ENCODE measurements at places on chromosomes 1 and 21.

GRCh38 chr1:76668046-76668445 is 199.2 kb upstream of the ST6GALNAC5 start:
- DNase-seq = no peak

DNA sequence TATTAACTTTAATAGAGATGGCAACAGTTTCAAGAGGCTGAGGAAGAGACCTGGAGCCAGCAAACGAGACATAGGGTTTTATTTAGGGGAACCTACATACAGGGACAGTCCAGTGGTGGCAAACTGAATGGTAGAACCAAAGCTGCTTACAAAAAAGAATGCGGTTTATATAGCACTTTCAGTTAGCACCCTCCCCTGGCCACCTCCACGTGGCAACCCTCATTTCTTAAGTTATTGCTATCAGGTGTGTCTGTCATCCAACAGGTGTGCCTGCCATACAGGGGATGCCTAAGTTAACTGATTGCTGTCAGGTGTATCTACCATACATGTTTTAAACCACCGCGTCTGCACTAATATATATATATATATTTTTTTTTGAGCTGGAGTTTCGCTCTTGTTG is 129.2 kb upstream of the DUSP10 start:
- DNase-seq = no peak

DNA sequence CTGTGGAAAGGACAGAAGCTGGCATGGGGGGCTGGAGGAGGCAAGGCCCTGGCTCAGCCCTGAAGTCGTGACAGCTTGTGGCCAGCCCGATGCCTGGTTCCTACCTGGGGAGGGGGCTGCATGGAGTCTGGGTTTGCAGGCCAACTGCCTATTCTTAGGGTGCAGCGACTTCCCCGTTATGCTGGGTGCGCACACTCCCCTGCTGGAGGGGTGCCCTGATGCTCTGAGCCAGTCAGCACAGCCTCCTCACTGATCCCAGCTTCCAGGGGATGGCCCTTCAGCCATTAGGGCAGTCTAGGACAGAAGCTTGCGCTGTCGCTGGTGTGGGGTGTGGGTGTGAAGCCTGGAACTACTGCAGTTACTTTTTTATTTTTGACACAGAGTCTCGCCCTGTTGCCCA is 30.0 kb upstream of the SLC19A1 start:
- no peak for DNase-seq

GRCh38 chr1:46903481-46903880 is 37.8 kb downstream of the CYP4A11 start:
- no peak for DNase-seq

GRCh38 chr1:219566951-219567947 is 45.7 kb downstream of the ZC3H11B start:
- DNase-seq = no peak

DNA sequence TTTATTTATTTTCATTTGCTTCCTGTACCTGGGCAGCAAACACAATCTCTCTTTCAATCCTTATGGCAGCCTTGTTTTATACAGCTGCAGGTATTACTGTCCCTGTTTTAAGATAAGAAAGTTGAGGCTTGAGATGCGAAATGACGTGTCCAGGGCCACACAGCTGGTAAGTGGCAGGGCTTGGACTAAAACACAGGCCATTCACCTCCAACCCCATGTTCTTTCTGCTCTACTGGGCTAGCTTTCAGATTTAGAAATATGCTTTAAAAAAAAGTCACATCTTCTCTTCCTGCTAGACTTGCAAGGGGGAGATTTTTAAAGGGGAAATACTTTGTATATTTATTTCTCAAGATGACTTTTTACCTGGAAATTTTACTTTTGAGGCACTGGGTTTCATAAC is 62.8 kb downstream of the CNST start:
- no peak for DNase-seq

GRCh38 chr1:67759692-67760029 is 73.6 kb downstream of the GNG12 start:
- no peak for DNase-seq

- no peak for DNase-seq
Observed at GRCh38 chr21:37294679-37295078, 27.5 kb upstream of the VPS26C start.

GRCh38 chr1:88877911-88878310 is 13.5 kb downstream of the GTF2B start:
- no peak for DNase-seq

GRCh38 chr1:29055160-29055559 is 68.5 kb downstream of the TMEM200B start:
- DNase-seq = no peak

DNA sequence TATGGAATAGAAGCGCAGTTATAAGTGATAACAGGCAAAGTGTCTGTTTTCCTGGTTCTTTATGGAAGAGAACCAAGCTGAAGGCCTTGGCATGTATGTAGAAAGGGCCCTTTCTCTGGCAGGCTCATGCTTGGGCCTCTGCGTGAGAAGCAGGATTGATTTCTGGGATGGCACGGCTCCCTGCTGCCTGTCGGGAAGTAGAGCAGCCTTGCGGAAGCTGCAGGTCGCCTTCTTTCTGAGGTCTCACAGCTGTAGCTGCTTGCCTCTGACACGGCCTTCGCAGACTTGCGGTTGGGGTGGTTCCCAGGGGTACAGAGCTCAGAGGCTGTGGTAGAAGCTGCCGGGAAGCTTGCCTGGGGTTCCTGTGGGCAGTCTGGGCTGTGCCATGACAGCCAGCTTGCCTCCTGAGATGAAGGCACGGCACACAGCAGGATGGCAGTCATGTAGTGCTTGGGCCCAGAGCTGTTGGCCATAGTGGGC is 39.4 kb downstream of the TRAPPC10 start:
- DNase-seq = no peak

DNA sequence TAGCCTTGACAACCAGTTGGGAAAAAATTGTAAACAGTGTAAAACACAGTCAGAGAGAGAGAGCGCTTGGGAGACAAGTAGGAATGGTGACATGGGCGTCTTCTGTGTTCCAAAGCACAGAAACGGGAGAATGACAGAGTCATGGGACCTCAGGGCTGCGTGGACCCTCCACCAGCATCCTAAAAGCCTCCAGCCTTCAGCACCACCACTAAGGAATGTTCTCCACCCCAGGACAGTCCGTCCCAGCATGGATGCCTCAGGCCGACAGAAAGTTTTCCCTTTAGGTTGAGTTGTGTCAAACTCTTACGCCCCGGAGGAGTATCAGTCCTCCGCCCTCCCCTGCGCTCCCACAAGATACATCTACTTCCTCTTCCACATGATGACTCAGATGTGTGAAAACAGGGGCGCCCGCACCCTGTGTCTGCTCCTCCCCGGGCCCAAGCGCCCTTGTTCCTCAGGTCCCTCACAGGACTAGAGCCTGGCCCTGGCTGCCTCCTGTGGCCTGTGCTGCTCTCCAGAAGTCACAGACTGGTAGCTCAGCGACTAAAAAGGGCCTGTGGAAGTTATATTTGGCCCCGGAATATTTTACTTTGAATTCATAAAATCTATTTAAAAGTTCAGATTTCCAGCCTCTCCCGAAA is 63.9 kb upstream of the EFHD2 start:
- peak; percentile 32 for DNase-seq

- DNase-seq = peak; percentile 36
Observed at GRCh38 chr21:44297525-44298290, 2.1 kb upstream of the PFKL start.

DNA sequence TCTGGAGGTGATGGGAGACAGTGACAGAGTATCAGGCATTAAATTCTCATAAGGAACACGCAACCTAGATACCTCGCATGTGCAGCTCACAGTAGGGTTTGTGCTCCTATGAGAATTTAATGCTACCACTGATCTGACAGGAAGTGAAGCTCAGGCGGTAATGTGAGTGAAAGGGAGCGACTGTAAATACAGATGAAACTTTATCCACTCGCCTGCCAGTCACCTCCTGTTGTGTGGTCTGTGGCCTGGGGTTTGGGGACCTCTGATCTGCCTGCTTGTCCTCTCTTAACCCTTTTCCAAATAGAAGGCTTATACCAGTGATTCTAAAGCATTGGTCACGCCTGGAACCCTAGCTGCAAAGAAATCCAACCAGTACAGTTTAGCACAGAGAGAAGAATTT is 15.3 kb downstream of the GABPA start:
- DNase-seq = no peak

- no peak for DNase-seq
Observed at GRCh38 chr1:40983286-40983685, 3.8 kb downstream of the CTPS1 start.

DNA sequence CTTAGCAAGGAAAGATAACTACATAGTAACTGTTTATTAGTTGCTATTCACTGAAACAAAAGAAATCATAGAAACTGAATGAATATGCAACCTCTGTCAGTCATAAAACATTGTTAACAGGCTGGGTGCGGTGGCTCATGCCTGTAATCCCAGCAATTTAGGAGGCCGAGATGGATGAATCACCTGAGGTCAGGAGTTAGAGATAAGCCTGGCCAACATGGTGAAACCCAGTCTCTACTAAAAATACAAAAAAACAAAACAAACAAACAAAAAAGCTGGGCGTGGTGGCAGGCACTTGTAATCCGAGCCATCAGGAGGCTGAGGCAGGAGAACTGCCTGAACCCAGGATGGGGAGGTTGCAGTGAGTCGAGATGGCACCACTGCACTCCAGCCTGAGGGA is 44.1 kb downstream of the CRB1 start:
- DNase-seq = no peak

DNA sequence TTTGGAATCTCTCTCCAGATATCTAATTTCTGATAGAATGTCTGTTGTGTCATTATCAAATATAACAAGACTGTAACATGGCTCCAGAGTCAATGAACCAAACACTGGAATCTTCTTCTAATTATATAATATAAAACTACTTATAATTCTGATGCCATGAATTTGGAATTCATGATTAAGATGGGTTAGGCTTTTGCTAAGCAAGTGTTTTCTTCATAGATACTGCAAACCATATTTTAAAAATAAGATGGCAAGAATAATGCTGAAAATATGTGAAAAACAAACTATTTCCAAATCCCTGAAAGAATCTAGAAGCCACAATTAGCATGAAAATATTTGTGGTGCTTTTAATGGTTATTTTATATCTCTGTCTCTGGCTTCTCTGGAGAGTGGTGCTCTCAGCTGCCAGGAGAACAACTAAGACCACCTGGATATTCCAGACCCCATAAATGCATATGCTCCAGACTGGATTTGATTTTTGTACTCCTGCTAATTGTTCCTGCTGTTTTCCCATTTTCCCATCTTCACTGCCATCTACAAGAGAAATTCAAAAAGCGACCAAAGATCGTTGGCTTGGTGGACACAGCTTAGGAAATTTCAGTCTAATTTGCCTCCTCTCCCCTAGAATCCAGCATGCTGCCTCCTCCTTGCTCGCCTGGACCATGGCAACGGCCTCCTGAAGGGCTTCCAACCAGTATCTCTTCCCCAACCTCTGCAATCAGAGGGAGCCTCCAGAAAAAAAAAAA is 418.9 kb downstream of the SETD4 start:
- DNase-seq = no peak

DNA sequence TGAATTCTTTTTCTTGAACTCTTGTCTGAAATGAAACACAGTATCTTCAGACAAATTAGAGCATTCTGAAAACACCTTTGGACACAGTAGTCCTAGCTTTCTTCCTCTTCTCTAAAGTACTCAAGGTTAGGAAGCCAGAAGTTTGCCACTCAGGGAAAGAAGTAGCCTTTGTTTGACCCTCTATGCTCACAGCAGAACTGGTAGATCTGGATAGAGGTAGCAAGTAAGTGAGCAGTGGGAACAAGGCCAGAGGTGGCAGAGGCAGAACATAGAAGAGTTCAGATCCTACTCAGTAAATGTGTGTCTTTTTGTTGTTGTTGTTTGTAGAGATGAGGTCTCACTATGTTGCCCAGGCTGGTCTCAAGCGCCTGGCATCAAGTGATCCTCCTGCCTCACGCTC is 7.4 kb upstream of the PIGR start:
- no peak for DNase-seq

DNA sequence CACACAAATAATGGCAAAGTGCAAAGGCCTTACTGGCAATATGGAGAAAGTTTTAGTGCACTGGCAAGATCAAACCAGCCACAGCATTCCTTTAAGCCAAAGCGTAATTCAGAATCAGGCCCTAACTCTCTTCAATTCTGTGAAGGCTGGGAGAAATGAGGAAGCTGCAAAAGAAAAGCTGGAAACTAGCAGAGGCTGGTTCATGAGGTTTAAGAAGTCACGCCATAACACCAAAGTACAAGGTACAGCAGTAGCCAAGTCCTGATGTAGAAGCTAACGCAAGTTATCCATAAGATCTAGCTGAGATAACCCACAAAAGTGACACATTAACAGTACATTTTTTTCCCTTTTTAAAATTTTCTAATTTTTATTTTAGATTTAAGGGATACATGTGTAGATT is 57.1 kb downstream of the SLC27A3 start:
- DNase-seq = no peak

DNA sequence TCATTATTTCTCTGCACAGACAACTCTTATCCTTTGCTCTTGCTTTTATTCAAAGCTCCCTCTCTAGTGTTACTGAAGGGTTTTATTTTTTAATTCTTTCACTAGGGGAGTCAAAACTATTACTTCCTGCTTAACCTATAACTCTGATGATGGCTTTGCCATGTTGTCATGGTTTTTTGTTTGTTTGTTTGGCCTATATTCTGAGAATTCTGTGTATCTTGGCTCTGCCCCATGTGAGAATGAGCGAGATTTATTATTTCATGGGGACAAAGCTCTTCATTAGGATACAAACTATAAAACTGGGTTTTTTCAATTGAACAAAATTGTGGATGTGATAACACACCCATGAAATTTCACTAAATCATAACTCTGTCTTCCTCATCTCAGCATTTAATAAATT is 190.5 kb upstream of the C1orf105 start:
- no peak for DNase-seq

DNA sequence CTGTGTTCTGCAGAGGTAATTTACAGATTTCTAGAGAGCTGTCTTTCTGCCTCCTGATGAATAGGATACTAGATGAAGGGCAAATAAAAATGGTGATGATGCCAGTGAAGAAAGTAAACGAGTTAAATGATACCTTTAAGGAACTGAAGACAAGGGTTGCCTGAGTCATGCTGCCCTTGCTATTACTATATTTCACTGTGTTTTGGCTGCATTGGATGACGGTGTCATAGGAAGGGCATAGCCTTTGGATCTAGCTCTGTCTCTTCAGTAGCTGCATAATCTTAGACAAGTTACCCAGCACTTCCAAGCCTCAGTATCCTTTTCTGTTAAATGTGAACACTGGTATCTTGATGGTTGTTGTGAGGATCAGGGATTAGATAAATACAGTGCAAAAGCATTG is 131.5 kb upstream of the FGGY start:
- no peak for DNase-seq

- no peak for DNase-seq
Observed at GRCh38 chr1:77557053-77557452, 125.4 kb downstream of the ZZZ3 start.
